IMR-90 (cell line): ENCODE measurements at places on chromosomes 7 and 10. TPM values are rescaled to one million over a fixed set of nuclear protein-coding genes. Genes with fewer than 3 reads are reported as not detected.

GRCh38 chr10:21173802-21174714 is 276.9 kb upstream of the NEBL start:
- no peaks in the 10 kb centered on the region for H3K36me3 ChIP-seq
- peaks cover 27% of the 10 kb centered on the region for H3K27me3 ChIP-seq
- no peak for DNase-seq
- H3K4me1 ChIP-seq = no peaks in the 10 kb centered on the region

DNA sequence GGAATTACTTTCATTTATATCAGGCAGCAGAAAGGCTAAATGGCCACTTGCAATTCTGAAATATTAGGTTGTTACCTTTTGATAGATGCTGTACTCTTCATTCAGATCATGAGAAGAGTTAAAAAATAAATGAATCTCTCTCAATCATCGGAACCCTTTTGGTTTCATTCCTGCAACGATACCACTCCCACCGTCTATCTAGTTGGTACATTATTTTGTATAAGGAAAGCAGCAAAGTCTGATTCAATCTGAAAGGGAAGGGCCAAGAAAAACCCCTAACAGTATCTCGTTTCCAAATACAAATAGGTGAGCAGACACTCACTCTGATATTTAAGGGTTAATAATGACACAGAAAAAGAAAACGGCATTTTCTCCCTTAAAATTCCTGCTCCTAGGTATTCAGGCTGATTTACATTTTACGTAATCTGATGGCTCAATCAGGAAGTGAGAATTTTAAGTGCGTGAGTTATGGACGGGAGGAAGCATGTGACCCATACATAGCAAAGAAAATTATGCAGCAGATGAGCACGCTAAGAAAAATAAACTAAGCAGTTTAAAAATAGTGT is 209.4 kb upstream of the KLF14 start:
- H3K36me3 ChIP-seq = peaks cover 4% of the 10 kb centered on the region; the same call in 1 of the 2 replicates
- peaks cover 14% of the 10 kb centered on the region for H3K4me1 ChIP-seq
- H3K27ac ChIP-seq = peak overlapping the region; percentile 91
- H3K4me3 ChIP-seq = peak overlapping the region; percentile 45; the same call in 1 of the 2 replicates
- peak; percentile 97 for DNase-seq
- H3K27me3 ChIP-seq = no peaks in the 10 kb centered on the region

- H3K4me1 ChIP-seq = peaks cover 13% of the 10 kb centered on the region
- H3K36me3 ChIP-seq = peaks cover 8% of the 10 kb centered on the region
- H3K4me3 ChIP-seq = no peak overlapping the region
- DNase-seq = peak; percentile 81
These were observed 27.1 kb downstream of the PARP12 start for GRCh38 chr7:140035400-140036223.

GRCh38 chr7:36571190-36571560 is 153.1 kb downstream of the AOAH start:
- H3K27ac ChIP-seq = no peak overlapping the region
- H3K4me3 ChIP-seq = no peak overlapping the region
- DNase-seq = no peak
- no peaks in the 10 kb centered on the region for H3K36me3 ChIP-seq
- peaks cover 3% of the 10 kb centered on the region; the same call in 1 of the 2 replicates for H3K27me3 ChIP-seq

TAS2R5 gene
- under 0.01 and 0.36 TPM in 2 replicates for total RNA-seq

DNA sequence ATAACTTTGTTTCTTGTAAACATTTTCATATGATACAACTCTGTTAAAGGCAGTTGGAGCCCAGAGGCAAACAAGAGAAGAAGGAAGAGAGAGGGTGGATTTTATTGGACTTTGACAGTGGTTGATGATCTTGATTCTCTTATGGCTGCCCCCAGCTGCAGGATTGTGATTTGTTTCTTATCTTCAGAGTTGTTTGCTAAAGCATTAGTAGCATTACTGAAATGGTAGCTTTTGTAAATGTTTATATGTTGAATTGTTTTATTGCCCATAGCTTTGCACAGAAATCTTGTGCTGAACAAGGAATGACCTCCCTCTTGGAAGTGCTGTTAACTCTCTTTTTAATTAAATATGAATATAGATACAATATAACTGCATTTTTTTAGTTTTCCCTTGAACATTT is 309.4 kb downstream of the AUTS2 start:
- no peaks in the 10 kb centered on the region for H3K36me3 ChIP-seq
- H3K4me3 ChIP-seq = no peak overlapping the region
- H3K27ac ChIP-seq = no peak overlapping the region
- no peak for DNase-seq

GRCh38 chr10:121578298-121578697 is 19.9 kb downstream of the FGFR2 start:
- no peaks in the 10 kb centered on the region for H3K36me3 ChIP-seq
- H3K4me3 ChIP-seq = no peak overlapping the region
- no peaks in the 10 kb centered on the region for H3K4me1 ChIP-seq
- no peak for DNase-seq
- no peaks in the 10 kb centered on the region for H3K27me3 ChIP-seq

AS3MT gene
- 3.6 and 7.5 TPM in 2 replicates for total RNA-seq

- H3K36me3 ChIP-seq = no peaks in the 10 kb centered on the region
- H3K27me3 ChIP-seq = peaks cover 9% of the 10 kb centered on the region
- DNase-seq = peak; percentile 11
- H3K4me1 ChIP-seq = no peaks in the 10 kb centered on the region
- no peak overlapping the region for H3K27ac ChIP-seq
These were observed 10.5 kb downstream of the ST8SIA6 start for GRCh38 chr10:17443707-17444387.

ACSM6 gene
- total RNA-seq = not detected in 2 replicates

GRCh38 chr7:125154930-125155329 is 225.3 kb upstream of the POT1 start:
- H3K4me1 ChIP-seq = no peaks in the 10 kb centered on the region
- no peaks in the 10 kb centered on the region for H3K36me3 ChIP-seq
- H3K27ac ChIP-seq = no peak overlapping the region
- H3K4me3 ChIP-seq = no peak overlapping the region
- DNase-seq = no peak
- H3K27me3 ChIP-seq = no peaks in the 10 kb centered on the region

LEP gene
- total RNA-seq = not detected in 2 replicates

- DNase-seq = no peak
- no peaks in the 10 kb centered on the region for H3K4me1 ChIP-seq
- H3K4me3 ChIP-seq = no peak overlapping the region
- H3K27ac ChIP-seq = no peak overlapping the region
These were observed 173.5 kb downstream of the TSPAN12 start for GRCh38 chr7:120684463-120684862.

- peak; percentile 46 for DNase-seq
- peaks cover 5% of the 10 kb centered on the region for H3K36me3 ChIP-seq
- H3K4me3 ChIP-seq = no peak overlapping the region
- H3K27me3 ChIP-seq = no peaks in the 10 kb centered on the region
- H3K27ac ChIP-seq = no peak overlapping the region
These were observed 83.3 kb upstream of the GSDME start for GRCh38 chr7:24840563-24840962.

DNA sequence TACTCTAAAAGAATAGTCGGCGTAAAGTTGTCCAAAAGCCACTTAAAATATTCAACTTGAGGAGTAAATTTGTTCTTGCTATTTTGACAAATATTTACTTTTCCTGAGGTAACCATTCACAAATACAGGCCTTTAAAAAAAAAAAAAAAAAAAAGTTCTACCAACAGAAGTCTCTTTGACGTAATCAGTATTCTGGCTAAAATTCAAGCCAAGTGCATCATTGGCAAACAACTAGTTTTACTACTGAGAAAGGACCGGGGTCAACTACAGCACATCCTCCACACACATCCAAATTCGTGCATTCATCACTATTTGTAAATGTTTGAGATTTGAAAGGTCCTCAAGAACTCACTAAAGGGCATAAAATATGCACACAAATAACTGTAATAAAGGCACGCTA is 2.0 kb downstream of the OAT start:
- peaks cover 2% of the 10 kb centered on the region; the same call in 1 of the 2 replicates for H3K4me1 ChIP-seq
- no peak overlapping the region for H3K4me3 ChIP-seq
- H3K36me3 ChIP-seq = 0 out of 2 replicates have a peak, but pooled peaks cover 2% of the 10 kb centered on the region
- H3K27me3 ChIP-seq = peaks cover 3% of the 10 kb centered on the region; the same call in 1 of the 2 replicates
